H4 (cell line): ENCODE measurements at places on chromosomes 3 and 15. TPM values are rescaled to one million over a fixed set of nuclear protein-coding genes. Genes with fewer than 3 reads are reported as not detected.

The CHDH gene
- 0.02 and 0.39 TPM in 2 replicates for total RNA-seq

DNA sequence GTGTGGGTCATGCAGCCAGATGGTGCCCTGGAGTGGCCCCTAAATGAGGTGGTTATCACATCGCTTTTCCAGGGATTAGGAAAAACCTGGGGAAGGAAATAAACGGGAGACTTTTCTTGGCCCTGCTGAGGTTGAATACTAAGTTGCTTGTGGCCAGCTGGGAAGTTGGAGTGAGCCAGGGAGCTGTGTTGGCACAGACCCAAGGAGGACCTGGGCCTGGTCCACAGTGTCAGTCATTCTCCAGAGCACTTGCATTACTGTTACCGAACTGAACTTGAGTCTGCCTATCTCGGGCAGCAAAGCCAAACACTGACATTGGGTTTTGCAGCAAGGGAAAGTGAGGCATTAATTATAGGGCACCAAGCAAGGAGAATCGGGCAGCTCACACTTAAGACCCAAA, 339.0 kb downstream of the GABRB3 start:
- no peak for DNase-seq

- no peak for DNase-seq
Measured at GRCh38 chr15:31382713-31383045, 56.0 kb downstream of the KLF13 start.

DNA sequence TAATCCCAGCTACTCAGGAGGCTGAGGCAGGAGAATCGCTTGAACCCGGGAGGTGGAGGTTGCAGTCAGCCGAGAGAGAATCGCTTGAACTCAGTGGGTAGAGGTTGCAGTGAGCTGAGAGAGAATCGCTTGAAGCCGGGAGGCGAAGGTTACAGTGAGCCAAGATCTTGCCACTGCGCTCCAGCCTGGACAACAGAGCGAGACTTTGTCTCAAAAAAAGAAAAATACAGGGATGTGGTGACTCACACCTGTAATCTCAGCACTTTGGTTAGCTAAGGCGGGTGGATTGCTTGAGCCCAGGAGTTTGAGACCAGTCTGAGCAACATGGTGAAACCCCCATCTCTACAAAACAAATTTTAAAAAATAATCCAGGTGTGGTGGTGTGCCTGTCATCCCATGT, 26.8 kb downstream of the UBE2E1 start:
- DNase-seq: no peak

The ACOX2 gene
- total RNA-seq: 3.8 and 5.7 TPM in 2 replicates

The GFM1 gene
- 50.3 and 58.0 TPM in 2 replicates for total RNA-seq

The CCR8 gene
- not detected in 2 replicates for total RNA-seq

- peak; percentile 94 for DNase-seq
Measured at GRCh38 chr15:63089260-63090043, 32.2 kb upstream of the LACTB start.

DNA sequence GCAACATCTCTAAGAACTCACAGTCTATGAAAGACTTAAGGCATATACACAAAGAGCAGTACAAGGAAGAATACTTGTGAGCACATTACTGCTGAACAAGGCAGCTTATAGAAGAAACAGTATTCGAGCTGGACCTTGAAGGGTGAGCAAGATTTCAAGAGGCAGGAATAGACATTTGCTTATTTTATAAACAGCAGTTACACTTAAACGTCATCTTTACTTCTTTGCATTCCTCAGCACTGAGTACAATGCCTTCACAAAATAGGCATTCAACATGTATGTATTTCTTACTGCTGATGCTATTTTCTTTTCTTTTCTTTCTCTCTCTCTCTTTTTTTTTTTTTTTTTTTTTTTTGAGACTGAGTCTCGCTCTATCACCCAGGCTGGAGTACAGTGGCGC, 205.8 kb downstream of the ZIC4 start:
- DNase-seq: no peak

- DNase-seq: no peak
Measured at GRCh38 chr15:67110361-67110781, 45.0 kb downstream of the SMAD3 start.

DNA sequence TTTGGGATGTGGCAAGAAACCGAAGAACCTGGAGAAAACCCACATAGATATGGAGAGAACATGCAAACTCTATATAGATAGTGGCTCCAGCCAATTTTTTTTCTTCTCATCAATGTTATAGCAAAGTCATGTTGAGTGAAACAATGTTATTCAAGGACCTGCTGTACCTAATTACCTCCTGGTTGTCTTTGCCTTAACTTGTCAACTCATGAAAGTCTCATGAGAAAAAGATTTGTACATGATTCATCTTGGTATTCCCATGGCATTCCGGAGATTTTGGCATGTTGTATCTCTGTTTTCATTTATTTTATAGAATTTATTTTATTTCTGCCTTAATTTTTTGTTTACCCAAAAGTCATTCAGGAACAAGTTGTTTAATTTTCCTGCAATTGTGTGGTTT, 303.8 kb upstream of the CDIN1 start:
- DNase-seq: no peak

The KY gene
- total RNA-seq: 0.04 TPM in 1 of 2 replicates, not detected in the other

DNA sequence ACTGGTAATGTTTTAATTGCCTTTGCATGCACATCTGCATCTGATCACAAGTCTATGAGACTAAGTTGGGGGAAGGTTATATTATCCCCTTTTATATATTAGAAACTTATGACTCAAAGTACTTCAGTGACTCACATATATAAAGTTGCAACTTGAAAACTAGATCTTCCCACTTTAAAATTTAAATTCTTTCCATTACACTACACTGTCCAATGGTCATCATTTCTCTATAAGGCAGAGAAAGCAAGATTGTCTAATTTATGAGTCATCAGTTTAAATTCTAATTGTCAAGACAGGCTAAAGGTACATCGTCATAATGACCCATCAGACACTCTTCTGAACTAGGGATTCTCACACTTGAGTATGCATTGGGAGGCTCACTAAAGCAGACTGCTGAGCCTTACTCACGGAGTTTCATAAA, 37.9 kb downstream of the CPA3 start:
- DNase-seq: no peak

GRCh38 chr3:184155644-184156521, 706 bp downstream of the DVL3 start:
- DNase-seq: no peak

- DNase-seq: no peak
Measured at GRCh38 chr15:64017591-64018163, 28.6 kb downstream of the DAPK2 start.

GRCh38 chr3:172228036-172228415, 188.6 kb downstream of the FNDC3B start:
- DNase-seq: no peak

The CNTN4 gene
- total RNA-seq: 2.3 and 3.3 TPM in 2 replicates
